ENCODE measurements at places on chromosomes 2 and 18. TPM values are rescaled to one million over a fixed set of nuclear protein-coding genes. Genes with fewer than 3 reads are reported as not detected.
A peak's percentile ranks its signal among the peaks of the same experiment; 100 is the strongest.

- peak; percentile 73 for DNase-seq
These were observed 47.5 kb downstream of the ZFP36L2 start for GRCh38 chr2:43178602-43179542.

CNGA3 gene
- total RNA-seq, result not detected

GRCh38 chr2:85665264-85665937 lies 2.6 kb downstream of the SFTPB start:
- no peak for DNase-seq

DNA sequence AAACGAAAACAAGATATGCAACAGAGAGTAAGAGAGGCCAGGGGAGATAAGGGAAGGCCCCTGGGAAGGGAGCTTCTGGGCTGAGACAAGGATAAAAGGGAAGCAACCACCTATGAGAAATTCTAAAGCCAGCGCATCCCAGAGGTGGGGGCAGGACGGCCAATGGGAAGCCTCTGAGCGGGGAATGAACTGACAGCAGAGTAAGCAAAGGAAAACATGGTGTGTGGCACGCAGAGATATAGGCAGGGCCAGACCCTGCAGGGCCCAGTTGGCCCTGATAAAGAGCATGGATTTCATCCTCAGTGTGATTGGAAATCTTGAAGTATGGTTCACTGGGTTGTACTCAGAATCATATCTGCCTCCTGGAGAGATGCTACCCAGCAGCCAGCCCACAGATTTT lies 78.7 kb downstream of the IRS1 start:
- no peak for DNase-seq

GALNT5 gene
- 0.23 TPM for total RNA-seq

- DNase-seq, result no peak
These were observed 146.8 kb downstream of the RBM43 start for GRCh38 chr2:151114874-151115273.

SERPINB5 gene
- not detected for total RNA-seq

DNA sequence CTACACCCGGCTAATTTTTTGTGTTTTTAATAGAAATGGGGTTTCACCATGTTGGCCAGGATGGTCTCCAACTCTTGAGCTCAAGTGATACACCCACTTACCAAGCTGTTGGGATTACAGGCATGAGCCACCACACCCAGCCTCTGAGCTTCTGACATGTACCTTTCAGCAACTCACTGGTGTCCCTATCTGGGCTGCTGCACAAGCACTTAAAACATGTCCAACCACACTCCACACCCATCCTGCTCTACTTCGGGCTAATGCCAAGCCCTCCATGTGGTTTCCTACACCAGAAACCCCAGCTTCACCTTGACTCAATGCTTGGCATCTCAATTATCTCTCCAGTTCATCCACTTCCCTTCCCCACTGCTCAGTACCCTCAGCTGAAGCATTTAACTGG lies 22.4 kb upstream of the ARMC9 start:
- no peak for DNase-seq

DNA sequence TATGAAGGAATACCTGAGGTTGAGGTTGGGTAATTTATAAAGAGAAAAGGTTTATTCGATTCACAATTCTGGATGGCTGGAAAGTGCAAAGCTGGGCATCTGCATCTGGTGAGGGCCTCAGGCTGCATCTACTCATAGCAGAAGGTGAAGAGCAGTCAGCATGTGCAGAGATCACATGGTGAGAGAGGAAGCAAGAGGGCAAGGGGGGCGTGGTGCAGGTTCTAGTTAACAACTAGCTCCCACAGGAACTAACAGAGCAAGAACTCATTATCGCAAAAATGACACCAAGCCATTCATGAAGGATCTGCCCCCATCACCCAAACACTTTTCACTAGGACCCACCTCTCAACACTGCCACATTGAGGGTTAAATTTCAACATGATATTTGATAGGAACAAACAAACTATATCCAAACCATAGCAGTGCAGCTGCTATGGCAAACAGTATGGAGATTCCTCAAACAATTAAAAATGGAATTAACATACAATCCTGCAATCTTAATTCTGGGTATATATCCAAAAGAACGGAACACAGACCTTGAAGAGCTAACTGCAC lies 72.8 kb upstream of the LDLRAD4 start:
- no peak for DNase-seq

GRCh38 chr2:64675860-64676259 lies 22.1 kb upstream of the SERTAD2 start:
- DNase-seq, result no peak

STPG4 gene
- 0.44 TPM for total RNA-seq

DNA sequence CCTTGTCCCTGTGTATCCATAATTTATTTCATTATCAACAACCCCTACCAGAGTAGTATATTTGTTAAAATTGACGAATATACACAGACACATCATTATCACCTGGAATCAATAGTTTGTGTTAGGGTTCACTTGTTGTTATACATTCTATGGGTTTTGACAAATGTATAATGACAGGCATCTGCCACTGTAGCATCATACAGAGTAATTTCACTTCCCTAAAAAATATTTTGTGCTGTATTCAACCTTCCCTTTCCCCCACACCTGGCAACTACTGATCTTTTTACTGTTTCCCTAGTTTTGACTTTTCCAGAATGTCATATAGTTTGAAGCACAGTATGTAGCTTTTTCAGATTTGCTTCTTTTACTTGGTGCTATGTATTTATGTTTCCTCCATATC lies 132.0 kb downstream of the ZNF804A start:
- DNase-seq, result no peak

DNA sequence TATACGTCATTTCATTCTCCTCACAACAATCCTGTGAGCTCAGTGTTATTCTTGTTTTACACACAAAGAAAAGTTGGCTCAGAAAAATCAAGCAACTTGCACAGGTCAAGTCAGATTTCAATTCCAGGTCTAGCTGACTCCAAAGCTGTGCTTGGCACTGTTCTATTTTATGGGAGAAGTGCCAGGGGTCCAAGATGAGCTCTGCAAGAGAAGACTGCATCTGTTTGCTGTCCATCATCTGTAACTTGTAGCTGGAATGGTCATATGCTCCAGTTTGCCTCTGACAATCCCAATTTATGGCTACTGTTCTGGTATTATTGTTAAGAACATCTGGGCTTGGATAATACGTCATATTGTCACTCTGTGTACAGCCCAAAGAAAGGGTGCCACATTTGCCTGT lies 28.9 kb downstream of the KCNF1 start:
- DNase-seq, result no peak

All from heart right ventricle (tissue), 16 donors.